ENCODE measurements at places on chromosomes 5 and 9.

DNA sequence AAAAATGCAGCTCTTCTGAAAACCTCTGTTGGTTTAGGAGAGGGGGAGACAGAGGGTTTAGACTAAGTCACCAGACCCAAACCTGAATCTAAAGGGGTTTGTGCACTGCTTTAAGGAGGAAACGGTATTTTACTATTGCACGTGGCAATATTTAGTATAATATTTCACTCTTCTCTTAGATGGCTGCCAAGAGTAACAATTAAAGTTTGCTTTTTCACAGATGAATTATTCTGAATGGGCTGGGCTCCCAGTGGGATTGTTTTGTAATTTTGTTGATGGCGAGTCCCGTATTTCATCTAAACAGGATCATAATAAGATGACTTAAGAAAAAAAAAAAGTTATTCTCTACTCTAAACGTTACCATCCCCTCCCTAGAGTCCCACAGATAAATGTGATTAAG lies 245.4 kb downstream of the PCSK5 start:
- no peak for DNase-seq

- no peak for DNase-seq
Measured at GRCh38 chr5:32531885-32532520, 53.4 kb upstream of the SUB1 start.

- no peak for DNase-seq
Measured at GRCh38 chr9:126702151-126703001, 88.6 kb downstream of the LMX1B start.

DNA sequence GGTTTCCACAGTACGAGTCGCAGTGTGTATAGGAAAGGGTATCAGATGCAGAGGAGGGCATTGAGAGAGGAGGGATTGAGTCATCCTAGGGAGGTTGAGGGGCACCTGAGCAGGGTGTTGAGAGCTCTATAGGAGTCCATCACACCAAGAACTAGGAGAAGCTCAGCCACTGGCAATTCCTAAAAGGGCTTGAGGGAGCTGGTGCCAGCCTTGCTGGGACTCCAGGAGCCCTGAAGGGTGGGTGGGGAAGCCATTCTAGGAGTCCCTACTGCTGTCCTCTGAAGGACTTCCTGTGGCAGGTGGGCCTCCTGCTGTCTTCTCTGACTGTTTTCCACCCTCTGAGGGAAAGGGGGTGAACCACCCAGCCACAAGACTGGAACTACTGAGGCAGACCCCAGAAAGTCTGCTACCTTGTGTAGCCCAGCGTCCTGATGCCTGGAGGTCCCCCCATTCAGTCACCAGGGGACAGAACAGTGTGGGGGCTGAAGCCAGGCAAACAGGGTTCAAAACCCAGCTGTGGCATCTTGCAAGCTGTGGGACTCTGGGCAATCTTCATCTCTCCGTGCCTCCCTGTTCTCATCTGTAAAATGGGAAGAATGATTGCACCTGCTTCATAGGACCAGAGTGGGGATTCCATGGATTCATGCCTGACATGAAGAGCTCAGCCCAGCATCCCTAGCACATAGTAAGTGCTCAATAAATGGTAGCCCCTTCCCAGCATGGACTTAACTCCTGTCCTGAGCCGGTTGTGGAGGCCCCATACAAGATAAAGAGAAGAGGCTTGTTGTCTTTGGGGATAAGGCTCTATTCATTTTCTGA lies 149.5 kb downstream of the C9orf50 start:
- DNase-seq: no peak

DNA sequence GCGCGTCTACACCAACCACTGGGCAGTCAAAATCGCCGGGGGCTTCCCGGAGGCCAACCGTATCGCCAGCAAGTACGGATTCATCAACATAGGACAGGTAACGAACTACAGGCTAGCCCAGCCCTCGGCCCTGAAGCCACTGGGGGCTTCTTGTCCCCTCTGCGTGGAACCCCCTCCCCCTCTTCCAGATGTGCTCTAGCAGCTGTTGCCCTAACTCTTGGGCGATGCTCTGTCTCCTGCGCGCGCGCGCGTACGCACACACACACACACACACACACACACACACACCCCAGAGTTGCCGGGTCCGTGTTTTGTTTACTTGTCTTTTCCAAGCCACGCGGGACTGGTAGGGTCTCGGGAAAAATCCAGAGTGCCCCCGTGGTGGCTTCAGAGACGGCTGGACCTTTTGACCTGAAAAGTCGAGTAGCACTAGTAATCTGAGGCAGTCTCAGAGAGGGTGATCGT lies 836 bp downstream of the PCSK5 start:
- DNase-seq: no peak

- DNase-seq: no peak
Measured at GRCh38 chr9:111039231-111039906, 1.1 kb upstream of the LPAR1 start.

DNA sequence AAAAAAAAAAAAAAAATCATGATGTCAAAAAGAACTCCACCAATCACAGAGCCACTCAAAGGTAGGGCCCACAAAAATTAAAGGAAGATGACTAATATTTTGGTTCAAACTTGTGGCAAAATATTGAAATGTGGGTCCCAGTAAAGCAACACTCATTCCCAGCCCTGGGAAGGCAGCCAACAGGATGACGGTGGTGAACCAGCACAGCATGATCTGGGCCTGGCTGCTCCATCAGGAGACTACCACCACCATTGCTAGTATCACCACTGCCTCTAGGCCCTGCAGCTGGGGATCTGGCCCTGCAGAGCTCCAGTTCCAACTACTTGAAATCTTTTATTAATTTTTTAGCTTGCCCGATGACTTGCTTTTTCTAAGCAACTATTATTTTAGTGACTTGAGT lies 206.8 kb upstream of the ITGA1 start:
- DNase-seq: no peak

- DNase-seq: no peak
Measured at GRCh38 chr9:133545494-133546286, 11.2 kb downstream of the ADAMTSL2 start.

DNA sequence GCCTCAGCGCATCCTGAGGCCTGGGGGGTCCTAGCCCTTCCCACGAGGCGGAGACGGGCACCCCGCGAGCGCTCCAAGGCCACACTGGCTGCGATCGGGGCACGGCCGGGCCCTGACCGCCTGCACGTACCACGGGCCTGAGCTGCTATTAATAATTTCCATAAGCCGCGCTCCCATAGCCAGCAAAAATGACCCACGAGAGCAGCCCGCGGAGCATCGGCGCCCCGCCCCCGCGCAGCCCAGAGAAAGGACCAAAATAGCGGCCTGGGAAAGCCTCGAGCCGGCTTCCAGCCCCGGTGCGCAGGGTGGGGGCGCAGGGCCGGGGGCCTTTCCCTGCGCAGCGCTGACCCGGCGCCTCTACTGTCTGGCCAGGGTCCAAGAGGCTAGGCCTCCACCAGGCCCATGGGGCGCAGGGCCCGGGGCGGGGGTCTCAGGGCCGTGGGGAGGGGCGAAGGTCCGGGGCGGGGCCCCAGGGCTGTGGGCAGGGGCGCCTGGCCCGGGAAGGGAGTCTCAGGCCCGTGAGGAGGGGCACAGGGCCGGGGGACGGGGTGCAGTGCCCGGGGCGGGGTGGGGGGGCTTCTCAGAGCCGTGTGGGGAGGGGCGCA lies 54.4 kb downstream of the EXD3 start:
- DNase-seq: no peak

DNA sequence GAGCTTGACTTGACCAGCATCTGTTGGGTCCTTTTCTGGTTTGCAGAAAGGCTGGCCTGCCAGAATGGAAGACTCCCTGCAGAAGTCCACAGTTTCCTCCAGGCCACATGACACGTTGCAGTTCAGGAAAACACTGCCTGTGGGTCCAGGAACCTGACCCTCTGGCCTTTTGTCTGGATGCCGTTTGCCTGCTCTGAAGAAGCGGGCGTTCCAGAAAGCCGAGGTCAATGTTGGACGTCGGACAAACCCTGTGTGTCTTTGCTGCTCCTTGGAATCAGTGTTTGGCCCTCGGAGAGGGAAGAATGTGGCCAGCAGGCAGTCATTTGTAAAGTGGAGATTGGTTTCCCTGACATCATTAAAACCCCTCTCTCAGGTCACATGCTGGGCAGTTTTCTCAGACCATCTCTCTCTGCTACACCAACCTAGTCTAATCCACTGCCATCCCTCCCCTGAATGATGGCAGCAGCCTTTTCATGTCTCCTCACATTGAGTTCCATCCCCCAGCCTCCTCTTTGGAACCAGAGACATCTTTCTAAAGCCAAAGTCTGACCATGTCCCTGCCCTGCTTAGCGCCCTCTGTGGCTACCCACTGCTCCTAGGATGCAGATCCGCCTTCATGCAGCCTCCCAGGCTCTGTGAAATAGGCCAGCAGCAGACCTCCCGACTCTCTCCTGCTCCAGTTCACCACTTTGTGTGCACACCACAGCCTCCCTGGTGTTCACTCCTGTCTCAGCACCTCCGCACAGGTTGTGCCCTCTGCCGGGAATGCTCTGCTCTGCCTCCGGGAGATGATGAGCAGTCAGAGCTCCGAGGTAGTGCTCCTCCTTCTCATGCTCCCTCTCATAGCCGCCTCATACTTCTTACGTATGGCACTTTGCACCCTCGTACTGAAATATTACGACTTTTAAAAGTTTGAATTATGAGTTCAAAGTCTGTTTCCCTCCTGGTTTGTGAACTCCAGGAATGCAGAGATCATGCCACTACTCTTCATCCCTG lies 75.6 kb downstream of the RALGPS1 start:
- no peak for DNase-seq

- no peak for DNase-seq
Measured at GRCh38 chr5:101012880-101013279, 109.8 kb upstream of the ST8SIA4 start.

- no peak for DNase-seq
Measured at GRCh38 chr5:174284873-174285272, 239.4 kb downstream of the NSG2 start.

All from GOT3 (cell line).